ENCODE measurements at places on chromosomes 13 and 19.

DNA sequence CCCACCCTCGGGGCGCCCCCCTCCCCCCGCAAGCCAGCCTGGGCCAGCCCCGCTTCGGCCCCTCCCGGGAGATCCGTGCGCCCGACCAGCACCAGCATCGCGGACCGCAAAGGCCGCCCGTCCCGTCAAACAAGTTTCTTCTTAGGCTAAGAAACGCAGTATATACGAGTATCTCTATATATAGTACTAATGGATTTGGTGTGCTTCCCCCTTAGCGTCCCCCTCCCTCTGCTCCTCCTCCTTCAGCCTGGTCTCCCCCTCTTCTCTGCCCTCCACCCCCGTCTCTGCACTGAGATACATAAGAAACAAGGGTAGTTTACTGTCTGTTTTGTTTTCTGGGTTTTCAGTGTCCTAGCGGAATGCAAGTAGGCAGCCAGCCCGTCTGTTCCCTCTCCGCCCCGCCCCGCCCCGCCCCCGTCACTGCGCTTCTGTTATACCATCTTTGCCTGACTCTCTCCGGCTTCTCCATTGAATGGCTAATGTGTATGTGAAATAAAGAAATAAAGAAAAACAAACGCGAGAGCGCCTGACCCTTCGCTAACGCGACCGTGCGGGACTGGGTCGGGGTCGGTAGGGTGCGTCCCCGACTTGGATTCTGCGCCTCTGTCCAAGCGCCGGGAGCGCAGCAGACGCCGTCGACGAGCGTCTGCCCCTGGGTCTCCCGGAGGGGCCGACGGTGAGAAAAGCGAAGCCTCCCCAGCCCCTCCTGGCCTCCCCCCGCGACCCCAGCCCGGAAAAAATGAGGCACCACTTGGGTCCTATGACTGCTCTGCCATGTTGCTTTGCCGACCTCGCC lies 4.2 kb downstream of the LYL1 start:
- DNase-seq, result no peak

- peak; percentile 60 for DNase-seq
Observed at GRCh38 chr13:60397704-60398378, 821 bp downstream of the TDRD3 start.

- no peak for DNase-seq
Observed at GRCh38 chr19:40808021-40808325, 9.0 kb downstream of the EGLN2 start.

- DNase-seq, result no peak
Observed at GRCh38 chr13:110415669-110416068, 108.6 kb downstream of the COL4A2 start.

- DNase-seq, result no peak
Observed at GRCh38 chr19:30263830-30264381, 108.3 kb upstream of the ZNF536 start.

DNA sequence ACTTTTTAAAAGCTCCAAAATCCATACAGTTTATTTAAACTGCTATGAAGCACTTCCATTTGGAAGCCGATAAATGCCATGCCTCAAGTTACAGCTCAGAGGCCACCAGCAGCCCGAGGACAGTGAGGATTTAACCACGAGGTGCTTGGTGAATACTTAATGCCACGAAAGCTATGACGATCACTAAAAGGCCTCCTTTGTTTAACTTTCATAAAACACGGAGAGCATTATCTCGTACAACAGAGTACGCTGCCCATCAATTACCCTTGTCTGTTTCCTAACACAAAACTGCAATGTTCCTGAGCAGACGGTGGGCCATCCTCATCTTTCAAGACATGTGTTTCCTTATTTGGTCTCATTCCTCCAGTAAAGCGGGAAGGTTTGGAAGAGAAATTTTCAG lies 58.4 kb downstream of the PEPD start:
- no peak for DNase-seq

DNA sequence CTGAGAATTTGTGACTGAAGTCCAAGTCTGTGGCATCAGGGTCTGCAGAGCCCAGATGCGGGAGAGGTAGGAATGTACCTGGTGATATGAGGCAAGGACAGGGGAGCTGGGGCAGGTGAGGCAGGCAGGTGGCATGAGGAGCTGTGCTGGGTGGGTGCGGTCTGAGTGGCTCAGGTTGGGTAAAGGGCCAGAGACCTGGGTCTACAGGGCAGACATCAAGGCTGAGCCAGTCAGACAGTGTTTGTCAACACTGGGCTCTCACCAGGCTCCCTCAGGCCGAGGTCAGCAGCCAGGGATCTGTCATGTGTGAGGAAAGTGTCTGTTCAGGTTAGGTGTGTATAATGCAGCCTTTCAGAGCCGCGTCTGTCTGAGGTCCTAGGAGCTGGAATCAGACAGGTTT lies 18.6 kb downstream of the GPI start:
- no peak for DNase-seq

GRCh38 chr13:76934671-76935070 lies 13.6 kb upstream of the ACOD1 start:
- DNase-seq, result no peak

DNA sequence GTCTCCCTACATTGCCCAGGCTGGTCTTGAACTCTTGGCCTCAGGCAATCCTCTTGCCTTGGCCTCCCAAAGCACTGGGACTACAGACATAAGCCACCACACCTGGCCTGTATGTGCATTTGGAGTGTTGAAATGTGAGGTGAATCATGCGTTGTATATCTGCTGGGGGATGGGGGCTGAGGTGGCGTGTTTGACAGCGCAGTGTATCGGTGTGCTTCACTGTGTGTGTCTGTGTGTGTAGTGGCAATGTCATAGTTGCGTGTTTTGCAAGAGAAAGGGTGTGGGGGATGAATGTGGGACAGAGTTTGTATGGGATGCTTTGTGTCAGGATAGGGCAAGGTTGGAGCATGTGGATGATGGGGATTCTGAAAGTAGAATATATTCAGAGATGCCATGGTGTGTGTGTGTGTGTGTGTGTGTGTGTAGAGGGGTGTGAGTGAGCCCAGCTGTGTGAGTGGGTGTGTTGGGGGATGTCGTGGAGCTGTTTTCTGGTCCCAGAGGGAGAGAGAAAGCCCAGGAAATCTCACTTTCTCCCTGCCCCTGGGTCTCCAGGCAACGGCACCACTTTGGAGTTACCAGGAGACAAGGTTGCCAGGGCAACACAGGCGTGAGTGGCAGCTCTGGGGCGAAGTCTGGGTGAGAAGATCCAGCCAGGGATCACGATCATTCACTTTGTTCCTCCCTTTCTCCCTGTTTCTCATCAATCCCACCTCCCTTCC lies 1.1 kb upstream of the SWSAP1 start:
- no peak for DNase-seq

- no peak for DNase-seq
Observed at GRCh38 chr13:110856942-110857835, 57.7 kb downstream of the ANKRD10 start.

DNA sequence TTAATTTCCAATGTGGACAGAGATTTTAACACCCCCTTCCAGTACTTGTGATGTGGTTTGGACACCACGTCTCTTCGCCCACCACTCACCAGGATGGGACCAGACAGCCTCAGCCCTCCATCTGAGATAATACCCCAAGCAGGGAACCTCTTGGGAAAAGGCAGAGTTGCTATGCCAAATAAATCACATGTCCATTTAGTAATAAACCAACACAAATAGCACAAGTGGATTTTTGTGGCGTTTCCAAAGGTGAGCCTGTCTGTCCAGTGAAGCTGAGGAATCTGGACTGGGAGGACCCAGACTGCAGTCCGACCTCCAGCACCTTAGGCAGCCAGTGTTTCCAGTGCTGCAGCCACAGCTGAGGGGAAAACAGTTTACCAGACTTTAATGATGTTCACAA lies 34.1 kb upstream of the GAS6 start:
- DNase-seq, result no peak

DNA sequence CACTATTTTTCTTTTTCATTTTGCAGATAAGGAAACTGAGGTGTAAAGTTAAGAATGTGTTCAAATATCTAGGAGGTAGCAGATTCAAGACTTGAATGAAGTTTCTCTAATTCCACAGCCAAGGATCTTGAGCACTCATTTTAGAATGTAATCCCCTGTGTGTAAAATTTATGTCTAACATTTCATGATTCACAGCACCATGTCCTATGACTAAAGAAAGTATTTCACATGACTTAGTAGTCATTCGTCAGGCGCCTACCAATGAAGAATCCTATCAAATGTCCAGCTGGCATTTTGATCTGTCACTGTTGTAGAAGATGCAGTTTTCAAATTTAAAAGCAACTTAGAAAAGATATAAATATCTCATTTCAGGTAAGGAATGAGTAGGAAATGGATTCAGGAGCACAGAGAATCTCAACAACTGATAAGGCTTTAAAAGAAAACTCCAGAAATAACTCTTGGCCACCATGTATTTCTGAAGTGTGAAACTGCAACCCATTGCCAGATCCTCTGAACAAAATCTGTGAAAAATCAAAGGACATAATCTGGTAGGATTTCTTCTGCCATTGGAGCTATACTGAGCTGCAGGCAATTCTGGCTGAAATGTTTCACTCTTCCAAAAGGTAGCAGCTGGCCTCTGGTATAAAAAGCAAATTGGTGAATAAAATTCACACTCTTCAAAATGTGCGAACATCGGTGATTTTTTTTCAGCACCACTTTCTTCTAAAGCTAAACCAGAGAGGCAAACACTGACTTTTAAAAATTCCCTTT lies 92.2 kb downstream of the DCLK1 start:
- no peak for DNase-seq

- no peak for DNase-seq
Observed at GRCh38 chr19:38684078-38684861, 36.8 kb downstream of the ACTN4 start.

- no peak for DNase-seq
Observed at GRCh38 chr19:17153996-17154395, 61.2 kb upstream of the USE1 start.

GRCh38 chr19:15251749-15252397 lies 19.6 kb upstream of the EPHX3 start:
- DNase-seq, result no peak

GRCh38 chr13:39876258-39876657 lies 220.8 kb downstream of the COG6 start:
- no peak for DNase-seq

- DNase-seq, result no peak
Observed at GRCh38 chr13:98405107-98405571, 171.8 kb downstream of the STK24 start.

DNA sequence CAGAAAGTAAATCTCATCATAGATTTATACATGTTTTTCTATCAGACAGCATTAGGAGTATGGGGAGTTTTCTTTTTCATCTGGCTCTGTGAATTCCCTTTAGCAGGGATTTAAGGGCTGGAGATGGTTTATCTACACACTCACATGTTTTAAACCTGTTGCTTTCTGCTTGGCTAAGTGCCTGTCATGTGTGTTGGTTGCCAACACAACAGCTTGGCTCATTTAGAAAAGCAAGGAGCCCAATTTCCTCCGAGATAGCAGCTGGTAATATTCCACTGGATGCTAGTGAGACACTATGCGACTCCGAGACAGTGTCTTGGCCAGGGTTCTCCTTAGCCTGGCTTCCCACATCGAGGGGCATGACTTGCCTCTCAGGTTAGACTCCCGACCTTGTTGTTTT lies 83.3 kb downstream of the KLF5 start:
- no peak for DNase-seq

GRCh38 chr19:29016926-29017760 lies 195.8 kb downstream of the UQCRFS1 start:
- no peak for DNase-seq

- no peak for DNase-seq
Observed at GRCh38 chr19:6521718-6522646, 8.8 kb upstream of the TNFSF9 start.

GRCh38 chr19:48661711-48662090 lies 11.1 kb downstream of the NTN5 start:
- DNase-seq, result no peak

DNA sequence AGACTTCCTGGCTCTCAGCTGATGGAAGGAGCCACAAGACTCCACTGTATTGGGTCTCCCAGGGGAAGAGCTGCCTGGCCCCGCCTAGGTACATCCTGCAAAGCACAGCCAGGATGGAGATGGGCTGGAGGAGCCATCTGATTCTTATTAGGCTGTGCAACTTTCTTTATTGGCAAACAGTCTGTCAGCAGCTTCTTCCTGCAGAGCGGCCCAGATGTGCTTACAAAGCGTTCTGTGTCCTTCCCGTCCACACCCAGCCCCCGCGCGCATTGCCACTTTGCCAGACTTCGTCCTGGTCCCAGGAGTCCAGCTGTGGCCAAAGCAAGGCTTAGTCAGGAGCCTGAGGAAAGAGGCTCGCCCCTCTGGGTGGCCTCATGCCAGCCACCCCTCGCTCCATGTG lies 409.3 kb downstream of the ZNF536 start:
- DNase-seq, result no peak

- DNase-seq, result no peak
Observed at GRCh38 chr19:13176345-13176744, 26.1 kb downstream of the IER2 start.

DNA sequence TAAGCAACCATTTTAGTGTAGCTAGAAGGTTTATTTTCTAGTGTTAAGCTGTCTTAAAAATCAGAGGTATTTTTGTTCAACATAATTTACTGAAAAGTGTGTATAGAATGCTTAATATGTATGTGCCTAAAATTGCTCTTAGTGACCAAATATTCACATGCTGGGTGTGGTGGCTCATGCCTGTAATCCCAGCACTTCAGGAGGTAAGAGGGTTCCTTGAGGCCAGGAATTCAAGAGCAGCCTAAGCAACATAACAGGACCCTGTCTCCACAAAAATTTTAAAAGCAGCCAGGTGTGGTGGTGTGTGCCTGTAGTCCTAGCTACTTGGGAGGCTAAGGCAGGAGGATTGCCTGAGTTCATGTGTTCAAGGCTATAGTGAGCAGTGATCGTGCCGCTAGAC lies 120.9 kb upstream of the FRY start:
- no peak for DNase-seq

- DNase-seq, result no peak
Observed at GRCh38 chr13:112348642-112349345, 27.4 kb upstream of the SPACA7 start.

DNA sequence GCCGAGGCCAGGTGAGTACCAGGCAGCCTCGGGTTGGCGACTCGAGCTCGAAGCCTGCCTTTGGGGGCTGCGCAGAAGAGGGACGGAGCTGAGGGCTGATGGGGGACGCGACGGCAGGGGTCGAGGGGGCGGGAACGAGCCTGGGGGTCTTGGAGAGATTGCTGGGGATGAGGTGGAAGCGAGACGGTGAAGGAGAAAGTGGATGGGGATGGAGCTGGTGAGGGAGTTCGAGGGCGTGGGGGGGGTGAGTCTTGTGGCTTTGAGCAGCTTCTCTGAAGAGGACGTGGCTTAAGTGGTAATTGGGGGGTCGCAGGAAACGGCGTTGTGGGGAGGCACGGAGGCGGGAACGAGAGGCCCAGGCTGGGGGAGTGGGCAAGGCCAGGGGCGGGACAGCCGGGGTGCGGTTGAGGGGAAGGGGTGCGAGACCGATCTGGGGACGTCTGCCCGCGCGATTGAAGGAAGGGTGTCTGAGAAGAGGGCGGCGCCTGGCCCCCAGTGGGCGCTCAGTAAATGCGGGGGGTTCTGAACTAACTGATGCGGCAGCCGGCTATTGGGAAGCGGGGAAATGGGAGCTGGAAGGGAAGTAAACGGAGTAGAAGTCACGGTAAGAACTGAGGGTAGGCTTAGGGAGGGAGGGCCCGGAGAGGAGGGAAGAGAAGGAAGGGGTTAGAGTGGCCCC lies 426 bp downstream of the MYO9B start:
- peak; percentile 59 for DNase-seq

- DNase-seq, result peak; percentile 57
Observed at GRCh38 chr13:30832845-30833332, 73.2 kb upstream of the MEDAG start.

- DNase-seq, result no peak
Observed at GRCh38 chr13:50460358-50460757, 383.1 kb downstream of the DLEU7 start.

Measured in GM13977 (cell line).